Amniotic stem cell (primary cell): ENCODE measurements at places on chromosomes 2 and 18.

DNA sequence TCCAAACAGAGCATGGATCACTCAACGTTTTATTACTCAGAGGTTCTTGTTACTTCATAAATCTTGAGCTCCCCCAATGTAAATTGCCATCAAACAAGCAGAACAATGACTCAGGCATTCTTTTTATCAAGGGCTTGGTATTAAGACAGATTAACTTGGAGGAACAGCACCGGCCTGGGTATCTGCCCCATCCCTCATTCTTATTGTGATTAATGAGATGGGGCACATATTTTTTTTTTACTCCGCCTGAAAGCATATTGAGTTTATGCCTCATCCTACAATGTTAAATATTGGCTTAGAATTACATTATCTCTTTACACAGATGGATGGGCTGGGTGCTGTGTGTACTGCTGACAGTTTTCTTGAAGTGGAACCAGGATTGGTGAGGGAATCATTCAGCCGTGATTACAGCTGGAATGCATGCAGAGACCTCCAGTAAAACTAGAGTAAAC is 387.3 kb downstream of the CLIP4 start:
- no peak for DNase-seq

- no peak for DNase-seq
Measured at GRCh38 chr2:240295256-240296103, 140.0 kb upstream of the GPC1 start.

- DNase-seq: no peak
Measured at GRCh38 chr18:22180722-22181121, 11.3 kb downstream of the GATA6 start.

DNA sequence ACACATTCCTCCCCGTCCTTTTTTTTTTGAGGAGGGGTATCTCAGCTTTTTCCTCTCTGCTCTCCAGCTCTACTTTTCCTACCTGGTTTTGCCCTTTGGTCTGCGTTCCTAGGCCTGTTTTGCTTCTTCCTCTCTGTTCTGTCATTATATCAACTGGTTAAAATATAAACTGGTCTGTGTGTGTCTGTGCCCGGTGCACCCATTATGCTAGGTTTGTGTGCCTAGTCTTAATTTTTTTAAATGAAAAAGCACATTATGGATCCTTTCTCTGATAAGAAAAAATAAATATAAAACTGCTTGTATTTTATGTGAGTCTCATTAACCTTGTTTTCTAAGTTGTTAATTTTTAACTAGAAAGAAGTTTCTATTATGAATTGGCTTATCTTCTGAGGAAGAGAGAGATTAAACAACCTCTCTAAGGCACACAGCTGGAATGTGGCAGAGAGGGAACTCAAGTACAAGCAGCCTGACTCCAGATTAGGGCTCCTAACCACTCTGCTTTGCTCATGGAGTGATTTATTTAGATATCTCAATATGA is 17.4 kb downstream of the SLC38A11 start:
- no peak for DNase-seq
